ENCODE measurements at places on chromosomes 3 and 15.

- no peak for DNase-seq
Observed at GRCh38 chr3:153320585-153321128, 158.6 kb downstream of the RAP2B start.

- DNase-seq: no peak
Observed at GRCh38 chr3:123590685-123591450, 6.0 kb upstream of the HACD2 start.

DNA sequence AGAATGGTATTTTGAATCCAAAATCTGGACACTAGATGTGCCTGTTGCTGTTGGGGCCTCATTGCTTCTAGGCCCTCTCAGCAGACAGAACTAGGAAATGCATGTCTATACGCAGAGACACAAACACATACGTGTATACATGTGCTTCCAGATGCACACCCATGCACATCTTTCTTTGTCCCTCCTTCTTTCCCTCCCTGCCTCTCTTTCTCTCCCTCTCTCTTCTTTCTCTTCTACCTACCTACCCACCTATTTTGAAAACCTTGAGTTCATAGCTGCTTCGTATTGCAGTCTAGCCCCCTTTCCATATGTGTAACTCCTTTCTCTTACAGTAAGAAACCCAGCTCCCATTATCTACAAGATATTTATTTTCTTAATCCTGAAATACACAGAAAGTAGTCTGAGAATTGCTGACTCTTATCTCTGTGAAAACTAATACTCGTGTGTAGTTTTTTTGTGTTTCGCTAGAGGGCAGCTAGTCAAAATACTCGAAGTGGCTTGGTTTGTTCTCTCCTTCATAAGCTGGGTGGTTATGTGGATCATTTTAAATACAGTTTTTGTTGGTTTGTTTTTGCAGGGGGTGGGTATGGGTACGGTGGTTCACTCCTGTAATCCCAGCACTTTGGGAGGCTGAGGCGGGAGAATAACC, 18.5 kb downstream of the RPL32 start:
- DNase-seq: no peak

DNA sequence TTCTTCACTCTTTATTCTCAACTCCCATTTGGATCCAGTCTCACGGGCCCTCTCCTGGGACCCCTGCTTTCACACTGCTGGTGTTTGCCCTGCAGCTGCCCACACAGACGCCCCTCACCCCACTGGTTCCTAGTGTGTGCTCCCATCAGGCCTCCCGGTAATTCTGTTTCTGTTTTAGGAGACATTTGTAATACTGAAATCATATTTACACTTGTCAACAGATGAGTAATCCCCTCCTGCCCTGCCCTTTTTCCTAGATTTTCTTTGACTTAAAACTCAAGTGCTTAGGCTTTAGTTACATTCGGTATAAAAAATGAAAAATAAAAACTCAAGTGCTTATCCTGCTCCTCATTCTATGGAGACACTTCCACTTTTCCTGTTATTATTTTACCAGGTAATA, 18.4 kb upstream of the ABTB1 start:
- DNase-seq: no peak

- DNase-seq: no peak
Observed at GRCh38 chr3:168796339-168796738, 700.6 kb upstream of the GOLIM4 start.

- DNase-seq: peak; percentile 2
Observed at GRCh38 chr15:60297047-60297446, 100.7 kb downstream of the ANXA2 start.

DNA sequence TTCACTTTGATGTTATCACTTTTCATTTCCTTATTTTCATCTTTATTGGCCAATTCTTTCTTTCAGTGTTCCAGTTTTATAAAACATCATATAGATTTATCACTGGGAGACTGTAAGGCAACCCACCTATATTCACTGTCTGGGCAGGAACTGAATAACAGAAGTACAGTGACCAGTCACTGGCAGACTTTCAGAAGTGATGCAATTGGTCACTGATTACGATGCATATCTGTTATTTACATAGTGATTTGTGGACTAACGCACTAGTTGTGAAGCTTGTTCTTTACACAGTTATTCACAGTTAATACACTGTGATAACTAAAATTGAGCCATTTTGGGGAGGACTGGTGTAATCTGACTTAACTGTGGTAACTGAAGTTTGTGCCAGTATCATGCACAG, 190.2 kb upstream of the DPH6 start:
- no peak for DNase-seq

DNA sequence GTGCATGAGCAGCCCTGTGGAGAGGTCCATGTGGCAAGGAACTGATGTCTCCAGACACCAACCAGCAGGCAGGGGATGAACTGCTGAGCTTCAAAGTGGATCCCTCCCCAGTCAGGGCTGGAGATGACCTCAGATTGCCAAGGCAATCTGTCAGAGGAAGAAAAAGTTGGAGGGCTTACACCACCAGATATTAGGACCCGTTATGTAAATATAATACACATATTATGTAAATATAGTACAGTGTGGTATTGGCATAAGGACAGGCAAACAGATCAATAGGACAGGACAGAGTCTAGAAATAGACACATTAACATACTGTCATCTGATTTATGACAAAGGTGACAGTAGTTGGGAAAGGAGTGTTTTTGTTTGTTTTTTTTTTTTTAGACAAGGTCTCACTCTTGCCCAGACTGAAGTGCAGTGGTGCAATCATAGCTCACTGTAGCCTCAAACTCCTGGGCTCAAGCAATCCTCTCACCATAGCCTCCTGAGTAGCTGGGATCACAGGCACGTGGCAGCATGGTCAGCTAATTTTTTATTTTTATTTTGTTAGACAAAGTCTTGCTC, 18.0 kb upstream of the RAB7A start:
- no peak for DNase-seq

- DNase-seq: no peak
Observed at GRCh38 chr15:90558171-90558573, 28.4 kb downstream of the CRTC3 start.

- no peak for DNase-seq
Observed at GRCh38 chr3:172204716-172205115, 165.3 kb downstream of the FNDC3B start.

All from stimulated activated CD4-positive, alpha-beta T cell treated with anti-CD3 and anti-CD28 coated beads, Interleukin-1b, Interleukin-23, amount 100 ng/mL, for 48 hours (primary cell).